ENCODE measurements at places on chromosomes 5 and 9.

- no peak for DNase-seq
Observed at GRCh38 chr5:23591250-23591649, 83.8 kb downstream of the PRDM9 start.

GRCh38 chr5:21919414-21920022, 933.6 kb downstream of the CDH12 start:
- peak; percentile 17 for DNase-seq

DNA sequence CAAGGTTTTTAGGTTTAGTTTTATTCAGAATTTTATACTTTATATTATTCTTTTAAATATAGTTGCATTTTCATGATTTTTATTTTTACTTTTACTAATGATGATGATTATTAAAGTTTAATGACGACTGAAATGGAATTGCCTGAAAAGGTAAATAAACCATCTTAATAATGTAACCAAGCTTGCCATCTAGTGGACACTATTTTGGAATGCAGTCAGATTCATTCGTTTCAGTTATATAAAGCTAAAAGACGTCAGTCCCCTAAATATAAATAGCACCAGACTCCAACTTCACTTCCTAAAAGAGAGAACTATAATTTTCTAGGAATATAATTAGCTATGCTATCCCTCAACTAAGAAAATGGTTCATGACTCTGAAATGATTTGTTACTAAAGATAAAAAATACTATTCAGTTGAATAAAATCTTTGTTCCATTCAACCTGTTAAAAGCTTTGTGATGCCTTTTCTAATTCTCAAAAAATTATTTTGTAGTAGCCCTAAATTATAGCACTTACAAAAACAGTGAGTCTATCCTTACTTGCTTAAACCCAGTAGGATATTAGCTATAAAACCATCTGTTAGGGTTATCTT, 19.9 kb downstream of the ABITRAM start:
- DNase-seq, result peak; percentile 40

GRCh38 chr5:121890297-121890858, 38.7 kb downstream of the FTMT start:
- DNase-seq, result no peak

DNA sequence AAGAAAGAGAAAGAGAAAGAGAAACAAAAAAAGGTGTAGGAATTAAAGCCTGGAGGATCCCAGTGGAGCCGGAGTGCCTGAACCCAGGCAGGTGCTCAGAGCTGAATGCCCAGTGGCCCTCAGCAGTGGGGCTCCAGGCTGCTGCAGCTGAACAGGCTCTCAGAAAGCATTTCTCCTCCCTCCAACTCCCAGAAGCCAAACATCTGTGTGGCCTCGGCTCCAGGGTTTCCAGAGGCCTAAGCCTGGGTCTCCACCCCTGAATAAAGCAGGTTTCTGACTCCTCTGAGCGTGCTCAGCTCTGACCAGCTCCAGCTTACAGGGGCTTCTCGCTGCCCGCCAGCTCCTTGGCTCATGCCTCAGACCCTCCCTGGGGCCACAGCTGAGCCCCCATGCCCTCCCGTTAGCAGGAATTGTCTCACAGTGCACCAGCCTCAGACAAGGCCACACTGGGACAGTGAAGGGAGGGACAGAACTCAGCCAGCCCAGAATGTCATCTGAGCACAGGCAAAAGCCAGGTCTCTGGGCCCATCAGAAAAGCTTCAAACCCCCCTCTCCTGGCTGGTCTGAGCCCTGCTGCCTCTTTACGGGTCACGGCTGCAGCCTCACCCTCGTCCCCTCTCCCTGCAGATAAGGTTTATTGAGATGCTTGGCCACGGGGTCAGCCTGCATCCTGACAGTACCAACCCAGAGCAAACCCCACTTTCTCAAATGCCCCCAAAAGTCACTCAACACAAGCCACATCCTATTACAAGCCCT, 114.4 kb upstream of the PPP1R26 start:
- DNase-seq, result no peak

DNA sequence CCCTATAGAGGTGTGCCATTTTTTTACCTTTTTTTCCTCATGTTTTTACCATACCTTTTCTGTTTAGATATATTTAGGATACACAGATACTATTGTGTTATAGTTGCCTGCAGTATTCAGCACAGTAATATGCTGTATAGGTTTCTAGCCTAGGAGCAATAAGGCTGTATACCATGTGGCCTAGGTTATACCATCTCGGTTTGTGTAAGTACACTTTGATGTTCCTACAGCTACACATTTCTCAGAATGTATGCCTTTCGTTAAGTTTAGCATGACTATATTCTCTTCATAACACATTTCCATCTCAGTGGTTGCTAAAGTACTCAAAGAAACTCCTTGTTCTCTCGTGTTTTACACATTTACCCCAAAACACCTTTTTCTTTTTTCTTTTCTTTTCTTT, 23.0 kb downstream of the UBE2D2 start:
- no peak for DNase-seq

GRCh38 chr9:26219961-26220360, 541.7 kb upstream of the TUSC1 start:
- no peak for DNase-seq

DNA sequence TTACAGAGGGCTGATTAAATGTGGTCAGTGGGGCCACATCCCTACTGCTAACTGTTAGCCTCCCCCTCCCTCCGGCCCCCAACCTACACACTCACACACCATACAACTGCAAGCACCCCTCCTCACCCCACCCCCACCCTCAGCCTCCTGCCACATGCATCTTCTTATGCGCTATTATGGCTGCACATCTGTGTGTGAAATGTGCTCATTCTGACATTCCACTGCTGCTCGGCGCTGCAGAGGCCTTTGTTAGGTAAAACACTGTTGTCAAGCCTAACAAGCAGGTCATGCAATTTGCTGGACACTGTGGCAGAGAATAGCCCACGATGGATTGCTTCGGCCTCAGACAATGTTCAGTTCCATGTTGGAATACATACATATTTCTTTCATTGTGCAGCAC, 173.6 kb downstream of the NR2F1-AS1 start:
- no peak for DNase-seq

DNA sequence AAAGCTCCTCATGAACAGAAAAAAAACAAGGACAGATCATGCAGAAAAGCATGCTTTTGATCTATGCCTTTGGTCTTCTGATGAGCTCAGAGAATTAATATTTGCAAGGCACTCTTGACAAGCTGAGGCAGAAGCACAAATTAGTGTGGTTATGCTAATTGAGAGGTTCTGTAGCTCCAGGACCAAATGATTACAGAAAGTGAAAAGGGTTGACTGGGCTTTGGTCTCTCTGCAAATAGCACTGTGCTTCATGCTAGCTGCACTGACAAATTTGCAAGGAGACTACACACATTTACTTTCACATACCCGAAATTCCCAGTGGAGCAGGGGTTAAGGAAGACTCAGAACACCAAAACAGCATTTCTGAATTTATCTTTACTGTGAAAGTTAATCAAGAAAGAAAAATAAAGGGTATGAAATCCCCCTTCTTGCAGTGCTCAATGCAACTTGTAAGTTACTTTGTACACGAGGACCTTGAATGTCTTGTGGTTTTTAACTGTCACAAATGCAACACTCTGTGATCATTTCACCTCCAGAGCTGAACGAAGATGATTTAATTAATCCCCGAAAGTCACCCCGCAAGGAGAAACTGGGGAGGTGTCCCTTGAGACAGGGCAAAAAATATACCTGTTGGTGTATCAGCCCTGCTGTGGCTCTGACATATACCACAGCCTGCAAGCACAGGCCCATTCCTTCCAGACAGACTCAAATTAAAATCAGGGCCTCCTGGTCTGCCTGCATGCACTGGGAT, 11.9 kb downstream of the RAPGEF1 start:
- DNase-seq, result no peak

- DNase-seq, result no peak
Observed at GRCh38 chr5:158876263-158876942, 223.3 kb downstream of the EBF1 start.
